G401 (cell line): ENCODE measurements at places on chromosomes 12 and 14. TPM values are rescaled to one million over a fixed set of nuclear protein-coding genes. Genes with fewer than 3 reads are reported as not detected.

ASCL1 gene
- total RNA-seq = not detected in 2 replicates

GRCh38 chr12:49967777-49968250 is 4.9 kb upstream of the AQP6 start:
- no peak for DNase-seq

NTN4 gene
- total RNA-seq = 4.0 and 4.4 TPM in 2 replicates

- peak; percentile 80 for DNase-seq
These were observed 85.6 kb downstream of the CMKLR1 start for GRCh38 chr12:108253540-108253939.

- no peak for DNase-seq
These were observed 162.6 kb downstream of the MYRFL start for GRCh38 chr12:69987579-69988091.

KRT6C gene
- not detected in 2 replicates for total RNA-seq

GRCh38 chr12:93181409-93181965 is 196.2 kb upstream of the NUDT4 start:
- DNase-seq = no peak

DNA sequence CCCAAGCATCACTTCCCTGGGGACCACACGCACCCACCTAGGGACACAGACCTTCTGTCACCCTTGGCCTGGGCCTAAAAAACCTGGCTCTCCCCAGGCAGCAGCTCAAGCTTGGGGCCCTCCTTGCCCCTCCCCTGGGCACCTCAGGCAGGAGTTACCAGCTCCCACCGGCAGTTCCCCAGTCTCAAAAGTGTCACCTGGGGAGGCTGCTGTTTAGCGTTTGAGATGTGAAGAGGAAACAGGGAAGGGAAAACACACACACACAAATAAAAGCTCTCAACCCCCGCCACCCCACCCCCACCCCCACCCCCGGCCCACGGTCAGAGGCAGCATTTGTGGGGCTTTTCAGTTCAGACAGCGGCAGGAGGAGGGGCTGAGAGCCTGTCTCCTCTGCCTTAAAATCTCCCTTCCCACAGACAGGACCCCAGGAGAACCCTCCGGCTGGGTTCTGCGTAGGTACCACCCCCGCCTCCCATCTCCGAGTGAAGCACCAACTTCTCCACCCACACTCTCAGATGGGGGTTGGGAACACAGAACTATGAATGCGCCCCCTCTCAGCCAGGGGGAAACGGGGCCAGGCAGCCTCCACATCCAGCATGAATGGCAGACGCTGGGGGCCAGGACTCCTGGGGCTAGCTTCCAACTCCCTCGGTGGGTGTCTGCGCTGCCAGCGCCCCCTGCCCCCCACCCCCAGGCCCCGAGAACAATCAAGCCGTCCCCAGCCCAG is 3.0 kb downstream of the NCOR2 start:
- peak; percentile 31 for DNase-seq

DNA sequence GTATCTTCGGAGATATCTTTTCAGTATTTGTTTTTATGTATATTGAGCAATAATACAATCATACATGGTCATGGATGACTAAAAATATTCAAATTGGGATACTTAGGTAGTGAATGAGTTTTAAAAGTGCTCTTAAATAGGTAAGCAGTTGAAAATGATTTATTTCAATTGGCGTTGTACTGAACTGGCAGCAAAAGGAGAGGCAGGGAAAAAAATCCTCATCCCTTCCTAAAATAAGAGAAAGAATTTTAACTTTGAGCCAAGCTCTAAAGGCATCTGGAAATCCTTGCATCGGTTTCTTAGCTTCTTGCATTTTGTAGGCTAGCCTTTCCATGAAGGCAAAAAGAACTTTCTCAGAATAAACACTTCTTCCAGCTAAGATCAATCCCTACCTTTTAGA is 125.2 kb downstream of the MGST1 start:
- DNase-seq = no peak

NDUFB1 gene
- 367 and 480 TPM in 2 replicates for total RNA-seq

RPL10L gene
- not detected in 2 replicates for total RNA-seq

SSPN gene
- total RNA-seq = 1.7 and 2.9 TPM in 2 replicates

PTCSC3 gene
- not detected in 2 replicates for total RNA-seq

DNA sequence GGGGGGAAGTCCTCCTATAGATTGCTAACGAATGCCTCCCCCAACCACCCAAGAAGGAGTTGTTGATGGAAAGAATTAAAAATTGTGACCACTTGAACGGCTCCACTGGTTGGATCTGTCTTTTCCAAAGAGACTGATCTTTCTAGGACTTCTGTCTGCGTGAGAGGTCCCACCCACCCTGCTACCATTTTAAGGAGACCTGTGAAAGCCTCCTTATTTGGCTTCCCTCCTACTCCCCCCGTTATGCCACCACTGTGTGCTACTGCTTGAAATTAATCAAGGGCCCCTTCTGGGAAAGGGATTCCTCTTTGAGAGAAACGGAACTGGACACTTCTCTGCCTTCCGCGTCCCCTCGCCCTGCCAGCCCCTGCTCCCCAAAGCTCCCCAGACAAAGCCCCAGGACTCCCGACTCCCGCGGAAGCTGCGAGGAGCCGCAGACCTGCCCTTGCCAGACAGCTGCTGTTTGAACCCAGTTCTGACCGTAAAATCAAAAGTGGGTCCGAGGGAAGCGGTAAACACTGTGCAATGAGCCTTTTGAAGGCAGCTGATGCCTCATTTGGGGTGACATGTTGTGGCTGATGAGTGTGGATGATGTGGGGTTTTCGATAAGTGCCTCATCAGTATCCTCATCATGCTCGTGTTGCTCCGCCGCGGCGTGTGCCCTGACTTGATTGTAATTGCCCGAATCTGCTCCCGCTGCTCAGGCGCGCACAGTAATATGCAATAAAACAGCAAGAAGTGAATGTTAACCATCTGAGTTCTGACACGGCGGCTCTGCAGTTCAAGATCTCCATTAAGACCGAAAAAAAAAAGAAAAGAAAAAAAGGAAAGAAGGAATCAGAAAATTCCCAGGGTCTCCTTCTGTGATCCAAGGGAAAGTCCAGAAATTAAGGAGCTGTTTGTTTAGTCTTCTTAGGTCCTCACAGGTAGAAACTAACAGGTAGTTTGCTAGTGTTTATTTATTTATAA is 48.2 kb downstream of the MBIP start:
- DNase-seq = no peak

KRT71 gene
- total RNA-seq = not detected in 2 replicates

ARMH4 gene
- total RNA-seq = 2.1 and 3.7 TPM in 2 replicates

GRCh38 chr14:92759300-92759678 is 10.9 kb upstream of the LGMN start:
- DNase-seq = no peak

RPL6 gene
- total RNA-seq = 2,428 and 2,919 TPM in 2 replicates

KLRD1 gene
- total RNA-seq = not detected in 2 replicates

ZFYVE26 gene
- total RNA-seq = 58.9 and 93.4 TPM in 2 replicates

TSPAN31 gene
- 30.5 and 46.9 TPM in 2 replicates for total RNA-seq

SPIC gene
- not detected in 2 replicates for total RNA-seq

- DNase-seq = no peak
These were observed 888 bp downstream of the CCDC88C start for GRCh38 chr14:91416744-91417119.

DNA sequence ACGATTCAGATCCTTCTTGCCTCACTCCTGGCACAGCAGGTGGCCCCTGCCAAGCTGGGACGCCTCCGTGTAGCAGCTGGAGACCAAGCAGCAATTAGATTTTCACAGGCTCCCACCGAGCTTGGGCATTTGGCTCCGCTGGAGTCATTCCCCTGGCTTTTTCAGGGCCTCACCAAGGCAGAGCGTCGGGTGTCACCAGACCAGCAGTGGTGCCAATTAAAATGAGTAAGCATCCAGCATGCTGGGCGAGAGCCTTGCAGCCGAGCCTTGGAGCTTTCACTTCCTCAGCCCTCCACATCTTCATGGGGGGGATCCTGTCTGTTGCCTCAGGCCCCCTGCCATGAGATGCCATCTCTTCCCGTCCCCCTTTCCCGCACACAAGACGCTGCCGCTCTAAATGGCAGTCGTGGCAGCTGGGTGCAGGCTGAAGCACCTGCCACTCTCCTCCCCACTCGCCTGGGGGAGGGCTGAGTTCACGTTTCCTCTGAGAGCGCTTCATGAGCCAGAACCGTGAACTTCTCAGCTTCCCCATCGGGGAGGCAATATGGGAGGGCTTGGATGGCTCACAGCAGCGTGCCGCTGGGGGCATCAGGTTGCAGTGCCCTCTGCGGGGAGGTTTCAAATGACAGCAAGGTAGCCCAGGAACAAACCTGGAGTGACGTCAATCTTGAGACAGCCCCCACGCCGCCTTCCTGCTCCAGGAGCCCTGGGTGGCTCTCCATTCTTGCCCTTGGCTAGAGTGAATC is 11.7 kb downstream of the TPCN1 start:
- DNase-seq = peak; percentile 74

ISM2 gene
- 0.37 and 0.68 TPM in 2 replicates for total RNA-seq

DIO3 gene
- not detected in 2 replicates for total RNA-seq

- DNase-seq = no peak
These were observed at the start of gene CCDC63 for GRCh38 chr12:110846615-110847566. TSS of gene CCDC63 (plus strand) at chr12:110846987. CDS start at chr12:110852955, 5,968 bp downstream.

- DNase-seq = no peak
These were observed 35.1 kb downstream of the NR1H4 start for GRCh38 chr12:100508751-100509150.

TAS2R13 gene
- total RNA-seq = not detected in 2 replicates

- DNase-seq = no peak
These were observed 451.3 kb upstream of the USP15 start for GRCh38 chr12:61808856-61809255.

IL26 gene
- not detected in 2 replicates for total RNA-seq
